Left lobe of liver (tissue), 2 donors: ENCODE measurements at places on chromosomes 6 and 20.

DNA sequence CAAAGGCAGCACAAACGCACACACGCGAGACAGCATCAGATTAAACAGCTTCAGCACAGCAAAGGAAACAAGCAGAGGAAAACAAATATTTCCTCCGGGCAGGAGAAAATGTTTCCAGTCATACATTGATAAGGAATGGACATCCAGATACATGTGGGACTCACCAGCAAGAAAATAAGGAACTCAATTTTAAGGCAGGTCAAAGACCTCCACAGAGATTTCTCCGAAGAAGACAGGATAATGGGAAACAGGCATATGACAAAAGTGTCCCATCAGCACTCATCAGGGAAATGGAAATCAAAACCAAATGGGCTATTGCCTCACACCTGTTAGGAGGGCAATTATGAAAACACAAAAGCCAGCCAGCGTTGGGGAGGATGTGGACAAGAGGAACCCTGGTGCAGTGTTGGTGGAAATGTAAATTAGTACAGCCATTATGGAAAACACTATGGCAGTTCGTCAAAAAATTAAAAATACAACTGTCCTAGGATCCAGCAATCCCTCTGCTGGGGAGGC, 9.7 kb upstream of the SLCO4A1 start:
- no peak for DNase-seq

DNA sequence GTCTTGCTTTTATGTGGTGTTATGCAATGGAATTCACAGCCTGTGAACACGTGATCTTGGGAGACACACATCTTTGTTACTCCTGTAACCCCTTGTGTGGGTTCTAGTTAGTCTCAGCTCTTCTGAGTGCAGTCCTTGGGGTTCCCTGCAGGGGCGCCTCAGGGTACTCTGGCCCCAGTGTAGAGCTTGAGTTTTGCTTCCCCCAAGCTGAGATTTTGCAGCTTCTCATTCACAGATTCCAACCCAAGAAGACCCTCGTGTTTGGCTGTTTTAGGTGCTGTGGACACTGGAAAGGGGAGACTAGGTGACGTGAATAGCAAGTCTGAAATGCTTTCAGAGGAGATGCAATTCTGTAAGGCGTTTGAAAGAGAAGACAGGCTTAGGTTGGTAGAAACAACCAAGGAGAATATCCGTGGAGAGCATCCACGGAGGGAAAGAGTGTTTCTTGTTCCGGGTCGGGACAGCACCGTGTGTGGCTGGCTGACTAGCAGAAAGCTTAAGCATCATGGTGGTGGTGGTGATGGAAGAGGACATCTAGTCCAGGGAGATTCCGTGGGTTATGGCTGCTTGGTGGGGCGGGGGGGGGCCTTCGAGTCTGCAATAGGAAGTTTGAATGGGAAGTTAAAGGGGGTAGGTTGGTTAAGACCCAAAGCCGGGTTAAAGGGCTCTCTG, 30.1 kb downstream of the DUSP22 start:
- no peak for DNase-seq

- no peak for DNase-seq
Observed at GRCh38 chr6:75205776-75206575, at the start of gene COL12A1. Gene COL12A1 (minus strand): TSS chr6:75206053. CDS start chr6:75202792, 3,261 bp downstream.

DNA sequence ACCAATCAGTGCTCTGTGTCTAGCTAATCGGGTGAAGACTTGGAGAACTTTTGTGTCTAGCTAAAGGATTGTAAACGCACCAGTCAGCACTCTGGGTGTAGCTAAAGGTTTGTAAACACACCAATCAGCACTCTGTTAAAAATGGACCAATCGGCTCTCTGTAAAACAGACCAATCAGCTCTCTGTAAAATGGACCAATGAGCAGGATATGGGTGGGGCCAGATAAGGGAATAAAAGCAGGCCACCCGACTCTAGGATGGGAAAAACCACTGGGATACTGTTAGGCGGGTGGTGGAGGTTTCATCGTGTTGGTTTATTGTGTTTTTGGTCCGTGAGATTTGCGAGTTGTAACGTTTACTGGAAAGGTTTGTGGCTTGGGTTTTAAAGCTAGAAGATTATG, 25.5 kb upstream of the GFOD1 start:
- no peak for DNase-seq

DNA sequence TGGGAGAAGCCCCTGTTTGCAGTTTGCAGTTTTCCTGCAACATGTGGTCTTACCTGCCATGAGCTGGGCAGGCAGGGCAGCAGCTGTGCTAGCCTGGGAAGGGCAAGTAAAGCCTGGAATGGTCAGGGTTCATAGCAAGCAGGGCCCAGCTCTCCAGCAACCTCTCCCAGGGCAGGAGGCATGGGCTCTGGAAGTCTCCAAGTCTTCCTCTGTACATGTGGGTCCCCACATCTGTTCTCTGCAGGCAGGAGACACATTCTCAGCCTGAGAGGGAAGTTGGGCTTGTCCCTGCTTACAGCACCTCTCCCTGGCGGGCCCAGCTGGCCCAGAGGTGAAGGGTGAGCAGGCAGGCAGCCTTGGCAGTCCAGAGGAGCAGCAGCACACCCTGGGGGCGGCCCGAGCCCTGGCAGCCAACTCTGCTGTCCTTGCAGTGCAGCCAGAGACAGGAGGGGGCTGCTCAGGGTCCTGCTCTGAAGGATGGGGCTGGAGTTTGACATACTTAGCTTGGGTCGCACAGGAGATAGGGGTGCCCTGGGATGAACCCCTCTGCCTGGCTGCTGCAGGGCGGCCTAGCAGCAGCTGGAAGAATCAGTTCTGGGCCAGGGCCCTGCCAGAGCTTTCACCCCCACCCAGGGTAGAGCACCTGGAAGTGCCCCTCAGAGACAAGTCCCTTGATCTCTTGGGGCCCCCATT, 176.0 kb downstream of the MRPL14 start:
- DNase-seq = peak; percentile 86

GRCh38 chr20:39390186-39390585, 428.0 kb downstream of the DHX35 start:
- DNase-seq = no peak

DNA sequence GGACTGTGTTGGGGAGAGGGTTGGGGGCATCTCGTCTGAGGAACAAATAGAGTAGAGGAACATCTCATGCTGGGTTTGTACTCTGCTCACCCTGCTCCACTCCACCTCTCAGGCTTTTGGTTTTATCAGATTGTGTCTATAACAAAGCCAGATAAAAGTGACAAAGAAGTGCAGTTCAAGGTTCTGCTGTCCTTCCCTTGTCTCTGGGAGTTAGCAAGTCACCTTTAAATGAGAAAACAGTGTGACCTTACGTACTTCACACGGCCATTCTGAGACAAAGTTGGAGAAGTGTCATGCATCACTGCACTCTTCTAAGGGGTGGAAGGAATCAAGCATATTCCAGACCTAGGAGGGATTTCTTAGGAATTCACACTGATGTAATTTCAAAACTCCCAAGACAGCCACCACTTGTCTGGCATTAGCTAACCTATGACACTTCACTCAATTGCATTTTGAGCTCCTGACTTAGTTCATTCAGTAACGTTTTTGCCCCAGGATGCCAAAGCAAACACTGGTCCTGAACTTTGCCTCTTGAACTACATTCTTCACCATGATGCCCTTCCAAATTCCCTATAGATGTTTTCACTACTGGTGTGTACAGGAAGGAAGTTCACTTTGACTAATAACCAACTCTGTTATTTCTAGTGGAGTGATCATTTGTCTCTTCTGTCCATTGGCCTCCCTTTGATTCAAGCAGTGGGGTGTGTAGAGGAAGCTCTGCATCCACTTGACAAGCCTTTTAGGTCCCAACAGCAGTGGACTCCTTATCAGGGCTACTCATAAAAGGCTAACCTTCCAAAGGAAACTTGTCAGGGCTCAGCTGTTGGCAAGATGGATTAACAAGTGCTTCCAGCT, 647.6 kb upstream of the FLRT3 start:
- peak; percentile 72 for DNase-seq

GRCh38 chr6:128124713-128125112, 223.9 kb upstream of the THEMIS start:
- peak; percentile 58 for DNase-seq

- DNase-seq = no peak
Observed at GRCh38 chr20:48962976-48963771, 41.7 kb downstream of the ARFGEF2 start.

DNA sequence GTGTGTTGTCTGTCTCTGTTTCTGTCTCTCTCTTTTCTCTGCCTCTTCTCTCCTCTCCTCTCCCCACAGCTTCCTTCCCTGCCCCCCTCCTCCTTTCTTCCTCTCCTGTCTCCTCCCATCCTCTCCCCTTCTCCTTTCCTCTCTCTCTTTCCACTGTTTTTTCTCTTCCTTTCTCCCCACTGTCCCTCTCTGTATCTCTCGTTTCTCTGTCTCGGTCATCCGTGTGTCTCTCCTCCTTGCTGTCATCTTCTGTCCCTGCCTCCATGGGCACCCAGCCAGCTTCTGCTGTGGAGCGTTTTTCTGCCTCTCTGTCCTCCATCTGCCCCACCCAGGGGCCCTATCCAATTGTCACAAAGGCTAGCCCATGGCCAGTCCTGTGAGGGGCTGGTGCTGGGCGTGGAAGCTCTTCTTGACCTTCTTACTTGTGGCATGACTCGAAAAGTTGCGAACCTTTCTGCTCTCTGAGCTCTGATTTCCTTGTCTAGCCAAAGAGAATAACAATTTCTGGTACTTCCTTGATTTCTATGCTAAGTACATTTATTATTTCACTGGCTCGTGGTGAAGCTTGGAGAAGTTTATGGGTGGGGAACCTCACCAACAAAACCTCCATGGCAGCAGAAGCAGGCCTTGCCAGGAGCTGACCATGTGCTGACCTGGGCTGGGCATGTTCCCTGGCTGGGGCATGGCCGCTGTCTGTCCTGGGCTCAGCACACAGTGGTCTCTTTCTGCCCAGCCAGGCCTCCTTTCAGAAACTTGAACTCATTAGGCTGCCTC, 69.3 kb downstream of the CEBPB start:
- DNase-seq = no peak

DNA sequence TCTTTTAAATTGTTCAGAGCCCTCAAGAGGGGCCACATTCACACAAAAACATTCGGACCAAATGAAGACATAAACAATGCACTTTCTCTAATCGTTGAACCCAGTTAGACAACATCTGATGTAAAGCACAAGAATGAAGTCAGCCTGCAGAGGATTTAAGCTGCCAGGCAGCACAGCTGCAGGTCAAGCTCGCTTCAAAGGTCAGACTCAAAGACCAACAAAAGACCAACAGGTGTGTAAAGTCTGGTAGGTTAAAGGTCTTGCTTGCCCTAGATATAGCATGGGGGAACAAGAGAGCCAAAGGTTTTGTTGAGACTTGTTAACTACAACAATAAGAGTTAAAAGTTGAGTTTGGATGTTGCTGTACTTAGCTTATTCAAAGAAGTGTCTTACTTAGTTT, 26.7 kb upstream of the MYLIP start:
- no peak for DNase-seq

DNA sequence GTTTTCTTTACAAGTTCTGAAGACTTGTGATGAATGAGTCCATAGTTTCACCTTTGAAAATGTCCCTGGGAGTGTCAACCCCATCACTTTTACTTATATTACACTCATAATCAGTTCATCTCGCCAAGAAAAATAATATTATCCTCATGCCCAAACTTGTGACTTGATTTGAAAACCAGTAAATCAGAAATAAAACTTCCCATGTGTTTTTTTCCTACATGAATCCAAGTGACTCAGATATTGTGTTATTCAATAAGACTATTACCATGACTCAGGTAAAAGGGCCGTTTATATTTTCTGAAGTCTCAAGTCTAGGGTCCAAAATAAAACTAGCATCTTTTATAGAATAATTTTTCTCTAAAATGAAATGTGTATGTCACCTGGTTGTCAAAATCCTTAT, 15.8 kb upstream of the CYP24A1 start:
- DNase-seq = no peak

DNA sequence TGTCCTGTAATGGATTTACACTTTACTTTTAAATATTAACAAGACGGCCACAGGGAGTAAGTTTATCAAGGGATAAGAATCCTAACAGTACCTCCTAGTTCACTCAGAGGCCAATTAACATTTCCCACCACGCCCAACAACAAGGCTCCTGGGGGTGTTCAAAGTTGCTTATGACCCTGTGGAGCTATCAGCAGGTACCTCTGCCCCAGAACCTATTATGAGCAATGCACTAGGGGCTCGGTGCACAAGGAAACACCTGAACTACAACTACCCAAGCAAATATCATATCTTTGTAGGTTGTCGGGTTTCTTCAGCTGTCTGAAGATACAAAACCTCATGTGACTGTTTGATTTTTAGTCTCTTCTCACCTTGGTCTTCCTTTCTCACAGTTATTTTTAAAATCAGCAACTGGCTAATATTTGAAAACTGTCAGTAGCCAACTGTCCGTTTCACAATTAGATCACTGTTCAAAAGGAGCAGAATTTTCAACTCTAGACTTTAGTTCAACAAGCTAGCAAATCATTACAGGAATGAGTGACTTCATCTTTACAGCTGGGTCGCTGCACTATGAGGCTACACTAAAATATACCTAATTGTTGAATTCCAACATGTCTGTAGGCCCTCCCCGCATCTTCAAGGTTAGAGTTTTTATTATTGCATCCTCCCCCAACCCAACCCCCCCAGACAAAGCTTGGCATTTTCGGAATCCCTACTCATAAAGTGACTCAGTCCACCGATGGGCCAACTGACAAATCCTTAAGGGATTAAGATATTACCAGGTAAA, 38.1 kb downstream of the B4GALT5 start:
- DNase-seq = no peak

- DNase-seq = no peak
Observed at GRCh38 chr6:71048320-71049164, 91.7 kb upstream of the B3GAT2 start.

GRCh38 chr6:12950976-12951375, 234.4 kb downstream of the PHACTR1 start:
- no peak for DNase-seq

- no peak for DNase-seq
Observed at GRCh38 chr6:159654483-159655098, 38.5 kb downstream of the SOD2 start.

DNA sequence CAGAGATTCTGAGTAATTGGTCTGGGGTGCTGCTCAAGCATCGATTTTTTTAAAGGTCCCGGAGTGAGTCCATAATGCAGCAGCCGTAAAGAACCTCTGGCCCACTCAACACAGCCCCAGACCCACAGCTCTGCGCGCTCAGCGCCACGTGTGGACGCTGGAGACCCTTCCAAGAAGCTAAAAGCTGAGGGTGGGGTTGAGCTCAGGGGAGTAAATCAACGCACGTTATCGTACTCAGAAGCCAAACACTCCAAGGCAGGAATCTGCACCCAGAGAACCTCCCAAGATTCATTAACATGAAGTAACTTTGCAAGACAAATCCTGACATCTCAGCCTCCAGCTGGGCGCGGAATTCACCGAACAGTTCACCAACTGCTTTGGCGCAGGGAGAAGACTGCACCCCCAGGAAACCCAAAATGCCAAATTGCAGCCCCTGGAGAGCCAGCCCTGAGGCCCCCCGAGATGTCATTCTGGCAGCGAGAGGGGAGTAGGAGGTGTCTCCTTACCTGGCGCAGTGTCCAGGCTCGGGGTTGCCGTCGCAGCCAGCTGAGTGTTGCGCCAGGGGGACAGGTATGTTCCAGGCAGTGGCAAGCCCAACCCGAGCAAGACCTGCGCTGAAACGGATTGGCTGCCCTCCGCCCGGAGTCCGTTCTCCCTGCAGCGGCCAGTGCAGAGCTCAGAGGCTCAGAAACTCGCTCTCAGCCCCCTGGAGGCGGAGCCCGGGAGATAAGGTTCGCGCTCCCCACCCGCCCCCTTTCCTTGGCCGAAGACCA, at the start of gene COL21A1:
TSS of gene COL21A1 (minus strand) at position 700 of the 773 bp plus-strand sequence. CDS start 64,962 bp downstream, outside the sequence.
- DNase-seq = peak; percentile 44

- no peak for DNase-seq
Observed at GRCh38 chr20:45987108-45987780, 15.2 kb upstream of the ZNF335 start.
